ENCODE measurements at places on chromosomes 11 and 22. TPM values are rescaled to one million over a fixed set of nuclear protein-coding genes. Genes with fewer than 3 reads are reported as not detected.

Gene TTC17
- total RNA-seq = 53.5 TPM

Gene SCN4B
- 0.09 TPM for total RNA-seq

Gene NLRX1
- 15.1 TPM for total RNA-seq

Gene TMEM191C
- total RNA-seq = 0.38 TPM

Gene TRIM66
- total RNA-seq = 5.0 TPM

Data from endothelial cell of coronary artery (primary cell).